ENCODE measurements at places on chromosomes 2 and 18.

DNA sequence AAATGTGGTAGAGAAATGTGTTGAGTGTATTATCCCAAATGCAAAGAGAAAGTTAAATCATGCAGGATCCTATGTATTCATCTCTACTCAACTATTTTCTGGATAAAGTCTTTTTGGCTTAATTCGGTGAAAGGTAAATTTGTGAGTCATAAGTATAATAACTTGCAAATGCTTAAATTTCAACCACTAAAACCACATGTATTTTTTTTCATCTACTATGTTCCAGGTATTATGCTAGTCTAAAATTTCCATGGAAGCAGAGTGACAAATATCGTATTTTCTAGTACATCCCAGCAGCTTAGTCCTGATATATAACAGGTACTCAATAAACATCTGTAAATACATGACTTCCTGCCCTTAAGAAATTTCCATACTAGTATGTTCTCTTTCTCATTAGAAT, 6.2 kb downstream of the ALS2 start:
- peak; percentile 37 for DNase-seq

DNA sequence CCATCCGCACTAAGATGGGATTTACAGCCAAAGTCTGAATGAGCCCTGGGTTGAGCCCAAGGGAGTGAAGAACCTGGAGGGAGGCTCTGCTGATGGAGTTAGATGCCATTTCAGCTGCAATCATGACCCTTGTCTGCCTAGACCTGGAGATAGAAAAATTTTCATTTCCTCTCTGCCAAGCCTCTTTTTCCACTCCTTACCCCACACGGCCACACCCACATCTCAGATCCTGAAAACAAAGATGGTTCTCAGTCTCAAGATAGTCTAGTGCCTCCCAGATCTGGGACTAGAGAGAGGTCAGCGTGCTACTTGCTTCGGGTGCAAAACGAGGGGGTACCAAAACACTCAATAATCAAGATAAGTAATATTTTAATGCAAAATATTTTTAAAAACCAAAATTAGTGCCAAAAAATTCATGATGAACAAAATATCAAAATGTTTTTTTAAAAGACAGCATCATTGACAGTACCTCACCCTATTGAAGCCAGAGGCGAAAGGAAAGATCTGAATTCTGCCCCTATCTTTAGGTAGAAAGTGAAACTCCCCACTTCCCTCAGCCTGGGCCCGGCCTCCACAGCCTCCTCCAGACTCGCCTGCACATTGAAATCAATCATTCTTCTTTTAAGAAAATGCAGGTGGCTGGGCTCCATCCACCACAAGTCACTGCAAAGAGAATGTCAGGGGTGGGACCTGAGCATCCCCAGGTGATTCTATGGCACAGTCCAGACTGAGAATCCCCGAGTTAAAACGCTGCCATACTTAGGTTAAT, 57.8 kb upstream of the GPR45 start:
- DNase-seq: no peak

GRCh38 chr18:56268952-56269351, 369.4 kb downstream of the TXNL1 start:
- DNase-seq: no peak

- DNase-seq: no peak
These were observed 71.2 kb downstream of the MAIP1 start for GRCh38 chr2:200026332-200027230.

- DNase-seq: peak; percentile 71
These were observed 26.9 kb upstream of the KCTD1 start for GRCh38 chr18:26574958-26575864.

DNA sequence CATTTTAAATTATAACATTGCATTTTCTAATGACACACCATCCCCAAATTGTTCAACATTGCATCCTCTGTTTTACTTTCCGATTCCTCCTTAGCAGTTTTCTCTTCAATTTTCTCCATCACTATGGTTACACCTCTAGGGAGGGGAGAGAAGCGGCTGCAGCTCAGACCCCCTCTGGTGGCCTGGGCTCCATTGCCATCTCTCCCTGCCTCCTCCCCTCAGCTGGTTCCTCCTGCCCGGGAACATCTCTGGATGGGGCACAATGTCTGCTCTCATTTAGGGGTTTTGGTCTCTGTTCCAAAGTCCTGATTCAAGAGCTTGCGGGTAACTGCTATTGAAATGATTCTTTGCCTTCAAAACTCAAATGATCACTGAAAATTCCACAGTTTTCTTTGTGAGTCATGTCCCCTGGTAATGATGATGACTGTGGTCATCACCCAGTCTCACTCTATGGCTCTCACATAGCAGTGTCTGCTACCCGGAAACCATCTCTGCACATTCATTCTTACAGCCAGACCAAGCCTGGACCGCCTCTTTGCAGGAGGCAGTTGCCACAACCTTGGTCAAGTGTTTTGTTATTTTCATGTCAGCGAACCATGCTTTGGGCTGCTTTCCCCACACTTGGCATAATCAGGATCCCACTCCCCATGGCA, 263.9 kb downstream of the ALPK2 start:
- DNase-seq: peak; percentile 89

DNA sequence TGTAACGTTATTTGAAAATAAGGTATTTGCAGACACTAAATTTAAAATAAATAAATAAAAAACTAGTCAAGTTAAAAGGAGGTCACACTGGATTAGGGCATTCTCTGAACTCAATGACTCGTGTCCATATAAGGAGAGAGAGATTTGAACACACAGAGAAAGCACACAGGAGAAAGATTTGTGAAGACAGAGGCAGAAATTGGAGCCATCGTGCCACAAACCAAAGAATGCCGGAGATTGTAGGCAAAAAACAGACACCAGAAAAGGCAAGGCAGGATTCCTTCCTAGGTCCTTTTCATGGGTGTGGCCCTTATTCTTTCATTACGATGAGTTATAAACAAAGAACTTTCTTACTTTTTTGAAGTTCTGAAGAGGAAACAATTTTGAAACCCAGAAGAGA, 981.5 kb downstream of the DCDC2C start:
- no peak for DNase-seq

DNA sequence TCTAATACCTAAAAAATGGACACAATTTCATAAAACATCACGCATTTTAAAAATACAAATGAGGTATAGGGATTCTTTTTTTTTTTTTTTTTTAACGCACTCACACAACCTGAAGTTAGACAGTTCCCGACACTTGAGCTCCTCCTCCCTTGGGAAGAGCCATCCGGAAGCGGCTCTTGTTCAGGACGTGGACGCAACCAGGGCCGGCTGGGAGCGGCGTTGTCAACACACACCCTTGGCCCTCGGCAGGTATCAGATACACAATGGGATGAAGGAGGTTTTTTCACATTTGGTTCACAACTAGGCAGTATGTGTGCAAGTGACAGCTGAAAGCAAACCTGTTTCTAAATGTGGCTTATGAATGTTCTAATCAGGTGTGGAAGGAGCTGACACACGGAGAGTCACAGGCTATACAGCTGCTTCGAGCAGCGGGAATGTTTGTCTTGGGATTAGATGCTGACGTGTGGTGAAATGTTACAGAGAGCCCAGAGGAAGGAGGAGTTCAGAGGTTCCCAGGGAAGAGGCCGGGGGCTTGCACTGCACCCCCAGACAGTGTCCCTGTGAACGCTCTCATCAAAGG, 111.1 kb downstream of the PXDN start:
- DNase-seq: no peak

DNA sequence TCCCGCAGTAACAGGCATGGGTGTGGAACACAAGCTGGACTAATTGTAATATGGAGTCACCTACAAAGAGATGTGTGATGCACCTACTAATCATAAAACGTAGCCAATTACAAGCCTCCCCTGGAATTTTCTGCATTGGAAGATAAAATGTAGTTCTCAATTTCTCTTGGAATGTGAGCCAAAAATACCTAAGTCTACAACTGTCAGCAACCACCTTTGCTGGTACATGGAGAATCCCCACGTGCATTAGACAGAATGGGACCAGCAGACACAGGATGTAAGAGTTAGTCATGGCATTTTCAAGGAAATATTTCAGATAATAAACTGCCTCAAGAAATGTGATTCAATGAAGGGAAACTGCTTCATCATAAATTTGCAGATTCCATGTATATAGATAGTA, 85.6 kb upstream of the DCC start:
- DNase-seq: no peak

DNA sequence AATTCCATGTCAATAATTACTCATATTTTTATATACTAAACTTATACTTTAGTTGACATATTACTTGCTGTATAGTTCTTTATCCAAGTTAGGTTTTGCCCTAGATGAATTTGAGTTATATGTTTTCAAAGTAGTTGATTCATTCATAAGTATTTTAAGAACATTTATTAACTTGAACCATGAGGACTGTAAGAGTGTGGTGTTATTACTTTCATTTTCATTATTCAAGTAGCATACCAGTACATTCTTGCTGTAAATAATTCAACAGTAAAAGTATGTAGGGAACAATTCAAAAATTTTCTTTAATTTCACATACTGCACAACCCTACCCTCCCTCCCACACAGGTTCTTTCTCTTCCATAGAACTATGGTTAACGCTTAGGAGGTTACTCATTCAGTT, 75.4 kb downstream of the ANKRD12 start:
- DNase-seq: no peak

DNA sequence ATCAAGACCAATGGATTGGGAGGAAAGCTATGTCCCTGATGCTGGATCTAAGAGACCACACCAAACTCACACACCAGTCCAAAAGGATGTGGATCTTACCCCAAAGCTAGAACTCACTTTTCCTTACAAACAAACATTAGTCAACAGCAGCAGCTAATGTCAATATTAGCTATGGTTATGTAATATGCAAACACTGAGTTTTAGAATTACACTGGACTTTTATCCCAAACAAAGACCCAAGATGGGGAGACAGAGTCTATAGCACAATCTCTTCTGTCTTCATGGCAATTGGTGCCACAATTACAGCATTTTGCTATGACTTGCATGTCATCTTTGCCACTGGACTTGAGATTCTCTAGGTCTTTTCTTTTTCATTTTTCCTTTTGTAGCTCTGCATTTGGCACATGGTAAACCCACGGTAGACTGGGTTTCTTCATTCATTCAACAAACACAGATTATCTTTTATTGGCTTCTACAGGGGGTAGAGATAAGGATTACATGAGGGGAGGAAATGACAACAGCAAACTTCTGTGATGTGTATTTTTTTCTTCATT, 59.0 kb downstream of the SPRED2 start:
- no peak for DNase-seq

GRCh38 chr2:48711343-48711742, 44.2 kb downstream of the LHCGR start:
- DNase-seq: no peak
